SJSA1 (cell line): ENCODE measurements at places on chromosomes 12 and 14. TPM values are rescaled to one million over a fixed set of nuclear protein-coding genes. Genes with fewer than 3 reads are reported as not detected.
A peak's percentile ranks its signal among the peaks of the same experiment; 100 is the strongest.

DNA sequence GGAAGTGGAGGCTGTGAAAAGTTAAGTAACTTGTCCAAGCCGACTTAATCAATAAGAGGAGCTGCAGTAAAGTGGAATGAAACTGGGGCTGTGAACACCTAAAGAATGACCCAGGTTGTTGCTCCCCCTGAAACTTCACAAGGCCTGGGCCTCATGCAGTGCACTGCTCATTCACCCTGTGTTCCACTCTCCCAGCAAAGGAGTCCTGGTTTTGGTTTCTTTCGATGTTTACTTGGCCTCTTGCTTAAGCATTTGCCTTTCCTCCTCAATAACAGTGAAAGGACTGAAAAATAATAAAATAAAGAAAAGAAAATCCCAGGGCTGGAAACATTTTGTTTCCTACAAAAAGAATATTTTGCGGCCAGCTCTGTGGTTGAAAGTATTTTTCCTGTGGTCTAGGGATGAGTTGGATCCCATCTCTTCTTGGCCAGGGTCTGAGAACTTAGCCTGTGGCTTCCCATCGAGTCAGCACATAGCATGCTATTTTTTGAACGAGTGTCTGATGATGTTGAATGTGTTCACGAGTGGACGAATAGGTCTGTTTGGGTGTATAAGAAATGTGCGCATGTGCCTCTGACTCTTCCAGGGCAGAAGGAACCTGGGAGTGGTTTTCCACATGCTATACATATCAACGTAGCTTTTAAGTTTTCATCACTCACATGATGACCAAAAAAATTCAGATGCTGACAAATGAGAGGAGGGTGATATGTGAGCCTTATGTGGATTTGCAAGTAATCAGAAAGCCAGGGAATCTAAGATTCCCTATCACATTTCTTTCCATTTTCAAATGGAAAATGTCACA is 349.8 kb downstream of the ZFP36L1 start:
- no peak for DNase-seq

- DNase-seq, result no peak
Measured at GRCh38 chr12:3294481-3294911, 196.5 kb upstream of the PRMT8 start.

DNA sequence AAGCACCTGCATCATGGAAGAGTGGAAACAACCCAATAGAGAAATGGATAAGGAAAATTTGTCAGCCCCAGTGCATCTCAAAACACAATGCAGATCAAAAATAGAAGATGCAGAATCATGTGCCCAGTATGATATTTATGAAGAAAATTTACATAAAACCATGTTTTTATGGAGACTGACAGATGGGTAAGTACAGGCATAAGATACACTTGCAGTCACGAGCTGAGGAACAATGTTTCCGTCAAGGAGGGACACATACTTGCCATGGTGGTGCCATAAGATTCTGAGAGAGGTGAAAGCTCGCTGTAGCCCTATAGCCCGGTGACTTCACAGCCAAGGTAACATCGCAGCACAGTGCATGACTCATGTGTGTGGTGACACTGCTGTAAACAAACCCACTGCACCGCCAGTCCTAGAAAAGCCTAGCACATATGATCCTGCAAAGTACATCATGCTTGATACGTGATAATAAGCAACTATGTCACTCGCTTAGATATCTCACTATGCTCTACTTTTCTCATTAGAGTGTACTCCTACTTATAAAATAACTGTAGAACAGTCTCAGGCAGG is 112.6 kb downstream of the RIMBP2 start:
- no peak for DNase-seq

DNA sequence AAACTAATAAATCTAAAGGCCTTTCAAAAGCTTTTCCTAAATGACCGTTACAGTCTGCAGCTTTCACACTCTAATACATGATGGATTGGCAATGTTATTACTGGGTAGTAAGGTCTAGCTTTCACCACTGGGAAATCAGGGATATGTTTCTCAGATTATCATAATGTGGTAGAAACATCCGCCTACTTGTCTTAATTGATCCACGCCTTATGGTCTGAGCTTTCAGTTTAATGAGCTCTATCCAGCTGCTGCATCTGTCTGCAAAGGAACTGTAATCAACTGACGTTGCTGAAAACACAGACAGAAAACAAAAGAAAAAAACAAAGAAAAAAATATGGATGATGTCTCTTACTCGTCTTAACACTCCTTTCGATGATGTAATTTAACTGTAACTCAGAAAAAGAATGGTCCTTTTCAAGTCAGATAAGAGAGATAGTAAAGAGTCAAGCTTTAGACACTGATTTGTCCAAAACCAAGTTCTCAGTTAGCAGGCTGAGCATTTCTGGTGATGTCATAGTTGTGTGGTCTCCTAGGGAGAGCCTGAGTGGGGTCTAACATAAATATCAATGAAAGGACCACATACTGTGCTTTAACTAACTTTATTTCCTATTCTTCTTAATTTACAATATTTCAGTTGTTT is 85.9 kb downstream of the C2CD5 start:
- no peak for DNase-seq

DNA sequence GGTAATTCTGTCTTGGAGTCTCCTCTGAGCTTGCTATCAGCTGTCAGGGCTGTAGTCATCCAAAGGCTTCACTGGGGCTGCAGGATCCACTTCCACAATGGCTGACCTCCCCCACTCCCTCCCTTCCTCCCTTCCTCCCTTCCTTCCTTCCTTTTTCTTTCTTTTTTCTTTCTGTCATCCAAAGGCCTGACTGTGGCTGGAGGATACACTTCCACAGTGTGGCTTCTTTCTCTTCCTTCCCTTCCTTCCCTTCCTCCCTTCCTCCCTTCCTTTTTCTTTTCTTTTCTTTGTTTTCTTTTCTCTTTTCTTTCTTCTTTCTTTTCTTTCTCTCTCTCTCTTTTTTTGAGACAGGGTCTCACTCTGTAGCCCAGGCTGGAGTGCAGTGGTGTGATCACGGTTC is 30.6 kb downstream of the ARF6 start:
- DNase-seq, result no peak

DNA sequence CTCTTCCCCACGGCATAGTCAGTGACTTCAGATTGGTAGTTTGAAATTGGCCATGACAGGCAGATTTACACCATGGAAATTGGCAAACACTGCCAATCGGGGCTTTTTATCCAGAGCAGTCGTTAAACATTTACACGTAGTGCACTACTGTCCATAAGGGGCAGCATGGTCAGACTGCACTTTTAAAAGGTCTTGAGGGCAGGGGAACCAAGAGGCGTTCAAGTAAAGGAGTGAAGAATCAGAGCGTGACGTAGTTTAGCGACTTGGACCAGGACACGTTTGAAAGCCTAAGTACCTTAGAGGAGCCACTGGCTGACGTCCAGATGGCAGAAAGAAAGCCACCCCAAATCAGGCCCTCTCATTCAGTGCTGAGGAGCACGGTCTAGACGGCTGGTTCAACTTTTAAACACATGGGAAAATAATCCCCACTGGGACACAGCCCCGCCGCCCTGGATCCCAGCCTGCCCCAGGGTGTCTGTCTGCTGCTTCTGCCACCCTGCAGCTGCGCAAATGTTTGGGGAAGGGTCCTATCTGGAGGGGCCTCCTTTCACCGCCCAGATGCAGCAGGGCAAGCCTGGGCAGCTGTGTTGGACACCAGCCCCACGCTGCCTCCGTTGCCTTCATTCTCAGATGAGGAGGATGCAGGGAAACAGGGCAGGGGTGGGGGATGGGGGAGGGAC is 52.5 kb upstream of the PPP2R5C start:
- DNase-seq, result no peak

DNA sequence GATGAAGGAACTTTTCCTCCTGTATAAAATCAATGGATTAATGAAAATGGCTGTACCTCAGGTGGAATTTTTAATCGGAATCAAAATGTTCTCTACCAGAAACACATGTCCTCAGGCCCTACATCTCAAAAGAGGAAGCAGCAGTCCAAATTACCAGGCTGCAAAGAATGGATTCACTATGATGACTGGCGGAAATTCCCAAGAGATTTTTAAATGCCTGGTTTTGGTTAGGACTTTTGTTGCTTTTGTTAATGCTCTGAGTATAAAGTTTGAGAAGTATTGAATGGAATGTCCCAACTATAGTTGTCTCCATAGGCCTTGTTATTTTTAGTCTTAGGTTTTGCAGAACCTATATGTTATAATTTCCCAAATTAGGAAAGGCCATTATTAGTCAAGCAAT is 11.2 kb upstream of the IFNG start:
- no peak for DNase-seq

DNA sequence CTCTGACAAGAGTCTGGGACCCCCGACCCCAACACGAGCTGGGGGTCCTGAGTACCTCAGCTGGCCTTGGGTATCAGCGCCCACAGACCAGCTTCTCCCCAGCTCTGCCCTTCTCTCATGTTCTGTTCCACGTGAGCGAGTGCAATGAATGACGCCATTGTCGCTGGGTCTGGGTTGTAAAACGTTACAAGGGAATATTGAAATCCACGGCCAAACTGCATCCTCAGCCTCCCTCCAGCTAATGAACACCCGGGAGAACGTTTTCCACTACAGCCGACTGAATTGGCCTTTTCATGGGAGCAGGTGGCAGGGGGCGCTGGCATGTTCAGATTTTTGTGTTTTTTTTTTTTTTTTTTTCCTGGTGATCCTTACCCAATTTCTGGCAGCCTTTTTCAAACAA is 34.7 kb downstream of the TBX5 start:
- no peak for DNase-seq

DNA sequence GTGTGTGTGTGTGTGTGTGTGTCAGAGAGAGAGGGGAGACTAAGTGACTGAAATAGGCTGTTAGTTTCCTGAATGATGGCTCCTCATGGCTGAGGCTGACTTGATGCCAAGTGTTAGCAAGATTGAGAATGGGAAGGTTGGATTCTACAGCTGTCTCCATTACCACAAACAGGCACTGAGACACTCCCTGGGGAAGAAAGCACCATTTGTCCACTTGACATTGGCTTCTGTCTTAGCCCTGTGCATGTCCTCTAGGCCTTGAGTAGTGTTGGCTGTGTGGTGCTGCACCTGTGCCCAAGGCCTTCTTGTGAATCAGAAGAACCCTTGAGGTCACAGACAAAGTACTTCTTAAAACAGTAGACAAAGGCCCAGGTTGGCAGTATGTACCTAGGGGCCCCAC is 15.6 kb downstream of the ERG28 start:
- no peak for DNase-seq

DNA sequence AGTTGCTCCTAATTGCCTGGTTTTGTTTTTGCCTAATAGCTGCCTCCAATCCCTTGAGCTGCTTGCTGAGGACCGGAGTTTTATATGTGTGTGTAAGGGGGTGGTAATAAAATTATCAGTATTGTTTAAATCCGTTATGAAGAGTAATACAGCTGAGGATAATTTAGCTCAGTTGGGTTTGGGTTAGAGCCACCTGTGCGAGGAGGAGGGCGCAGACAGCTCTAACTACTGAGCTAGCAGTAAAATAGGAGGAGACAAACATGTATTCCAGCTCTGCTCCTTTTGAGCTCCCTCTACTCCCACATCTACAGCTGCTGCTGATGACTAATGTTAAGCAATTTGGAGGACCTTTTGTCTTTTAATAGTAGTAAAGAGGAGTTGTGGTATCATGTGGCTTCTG is 61.5 kb downstream of the SPATS2 start:
- DNase-seq, result peak; percentile 37

DNA sequence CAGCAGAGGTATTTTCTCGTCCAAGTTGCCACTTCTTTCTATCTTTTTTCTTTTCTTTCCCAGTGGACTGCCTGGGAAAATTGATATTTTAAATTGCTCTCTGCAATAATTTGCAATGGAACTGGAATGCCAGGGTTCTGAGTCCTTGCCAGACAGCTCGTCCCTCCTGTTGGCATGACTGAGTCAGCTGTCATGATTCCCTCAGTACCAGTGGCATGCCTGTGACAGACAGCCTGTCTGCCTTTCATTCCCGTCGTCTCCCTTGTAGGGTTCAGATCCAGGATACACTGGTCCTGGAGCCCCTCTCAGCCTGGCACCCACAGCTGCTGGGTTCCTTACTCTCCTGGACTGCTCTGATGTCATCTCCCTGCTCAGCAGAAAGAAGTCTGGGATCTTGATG is 84.8 kb downstream of the PTPN11 start:
- no peak for DNase-seq

DNA sequence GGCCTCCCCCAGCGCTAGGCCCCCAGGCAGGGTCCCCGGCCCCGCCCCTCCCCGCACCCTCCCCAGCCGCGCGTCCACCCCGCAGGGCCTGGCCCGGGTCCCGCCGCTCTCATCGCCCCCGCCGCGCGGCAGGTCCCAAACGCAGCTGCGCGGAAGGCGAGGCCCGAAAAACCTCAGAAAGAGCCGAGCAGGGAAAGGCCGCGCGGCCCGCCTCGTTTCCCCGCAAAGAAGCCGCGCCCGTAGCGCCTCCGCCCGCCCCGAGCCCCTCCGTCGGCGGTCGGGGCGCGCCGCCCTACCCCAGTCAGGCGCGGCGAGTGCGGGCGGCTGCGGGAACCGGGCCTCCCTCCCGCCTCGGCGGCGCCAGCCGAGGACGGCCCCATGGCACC is 324 bp downstream of the POLE start:
- DNase-seq, result no peak

- DNase-seq, result no peak
Measured at GRCh38 chr14:90607141-90607540, 209.1 kb downstream of the TTC7B start.

DNA sequence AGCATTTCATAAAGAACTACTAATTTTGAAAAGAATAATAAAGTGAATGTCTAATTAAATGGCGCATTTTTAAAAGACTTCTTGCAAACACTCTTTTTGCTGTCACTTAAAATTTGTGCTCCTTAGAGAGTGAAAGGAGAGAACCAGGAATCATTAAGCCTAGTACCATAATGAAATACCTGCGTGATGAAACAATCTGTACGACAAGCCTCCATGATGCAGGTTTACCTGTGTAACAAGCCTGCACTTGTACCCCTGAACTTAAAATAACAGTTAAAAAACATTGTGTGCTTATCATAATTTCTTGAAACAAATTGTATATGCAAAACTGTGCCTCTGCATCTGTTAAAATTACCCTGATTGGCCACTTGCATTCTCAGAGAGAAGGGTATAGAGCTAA is 108.1 kb downstream of the MGAT4C start:
- DNase-seq, result no peak

DNA sequence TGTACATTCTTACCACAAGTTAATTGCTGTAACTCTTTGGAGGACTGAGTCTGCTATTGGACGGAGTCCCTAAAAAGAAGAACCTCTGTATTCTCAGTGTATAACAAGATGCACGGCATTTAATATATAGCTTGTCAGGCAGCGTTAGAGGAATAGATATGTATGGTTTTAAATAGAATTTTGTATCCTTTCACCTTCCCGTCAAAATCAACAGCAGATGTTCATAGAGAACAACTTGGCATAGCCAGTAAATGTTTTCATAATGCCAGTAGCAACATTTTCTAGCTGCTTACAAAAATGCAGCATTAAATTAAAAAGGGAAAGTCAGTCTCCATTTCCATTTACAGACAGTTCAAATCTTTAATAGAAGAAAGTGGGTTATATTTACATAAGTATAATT is 6.8 kb downstream of the SCYL2 start:
- no peak for DNase-seq

- peak; percentile 40 for DNase-seq
Measured at GRCh38 chr12:9707864-9708808, 24.8 kb downstream of the CLECL1 start.

- no peak for DNase-seq
Measured at GRCh38 chr12:112851024-112851777, 55.6 kb upstream of the OAS1 start.

GRCh38 chr12:23210573-23210972 is 585.6 kb downstream of the ETNK1 start:
- DNase-seq, result no peak

CCDC196 gene
- total RNA-seq, result not detected in 2 replicates

ACSM4 gene
- total RNA-seq, result not detected in 2 replicates

ITGB7 gene
- total RNA-seq, result 0.45 TPM in 1 of 2 replicates, not detected in the other

AQP6 gene
- total RNA-seq, result not detected in 2 replicates

PCBP2 gene
- 153 and 157 TPM in 2 replicates for total RNA-seq

CLEC1B gene
- total RNA-seq, result not detected in 2 replicates
